ENCODE measurements at places on chromosomes 4 and X.

DNA sequence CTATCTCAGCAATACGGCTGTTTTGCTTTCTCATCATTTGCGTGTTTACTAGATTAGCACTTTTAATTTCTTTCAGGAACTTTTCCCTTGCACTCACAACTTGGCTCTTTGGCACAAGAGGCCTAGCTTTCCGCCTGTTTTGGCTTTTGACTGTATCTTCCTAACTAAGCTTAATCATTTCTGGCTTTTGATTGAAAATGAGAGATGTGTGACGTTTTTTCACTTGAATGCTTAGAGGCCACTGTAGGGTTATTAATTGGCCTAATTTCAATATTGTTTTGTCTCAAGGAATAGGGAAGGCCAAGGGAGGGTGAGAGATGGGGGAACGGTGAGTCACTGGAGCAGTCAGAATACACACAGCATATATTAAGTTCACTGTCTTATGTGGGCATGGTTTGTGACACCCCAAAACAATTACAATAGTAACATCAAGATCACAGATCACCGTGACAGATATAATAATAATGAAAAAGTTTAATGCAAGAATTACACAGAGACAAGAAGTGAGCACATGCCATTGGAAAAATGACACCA, 27.3 kb downstream of the MND1 start:
- no peak for DNase-seq

- no peak for DNase-seq
Observed at GRCh38 chr4:152158225-152158624, 377.7 kb downstream of the FBXW7 start.

DNA sequence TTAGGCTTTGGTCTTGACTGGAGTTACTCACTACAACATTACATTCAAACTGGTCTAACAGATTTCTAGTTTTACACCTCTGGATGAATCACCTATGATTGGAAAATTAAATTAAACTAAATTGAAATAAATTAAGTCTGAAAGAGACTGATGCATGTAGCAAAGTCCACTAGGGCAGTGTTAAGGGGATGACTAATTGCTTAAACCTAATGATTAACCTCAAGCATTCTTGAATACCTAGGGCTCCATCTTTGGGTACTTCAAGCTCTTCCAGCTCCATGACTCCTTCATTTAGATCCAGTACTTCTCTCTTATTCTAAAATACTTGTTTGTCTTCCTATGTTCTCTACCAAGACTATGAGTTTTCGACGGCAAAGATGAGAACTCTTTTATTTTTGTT, 86.8 kb downstream of the SH2D1A start:
- DNase-seq, result no peak

DNA sequence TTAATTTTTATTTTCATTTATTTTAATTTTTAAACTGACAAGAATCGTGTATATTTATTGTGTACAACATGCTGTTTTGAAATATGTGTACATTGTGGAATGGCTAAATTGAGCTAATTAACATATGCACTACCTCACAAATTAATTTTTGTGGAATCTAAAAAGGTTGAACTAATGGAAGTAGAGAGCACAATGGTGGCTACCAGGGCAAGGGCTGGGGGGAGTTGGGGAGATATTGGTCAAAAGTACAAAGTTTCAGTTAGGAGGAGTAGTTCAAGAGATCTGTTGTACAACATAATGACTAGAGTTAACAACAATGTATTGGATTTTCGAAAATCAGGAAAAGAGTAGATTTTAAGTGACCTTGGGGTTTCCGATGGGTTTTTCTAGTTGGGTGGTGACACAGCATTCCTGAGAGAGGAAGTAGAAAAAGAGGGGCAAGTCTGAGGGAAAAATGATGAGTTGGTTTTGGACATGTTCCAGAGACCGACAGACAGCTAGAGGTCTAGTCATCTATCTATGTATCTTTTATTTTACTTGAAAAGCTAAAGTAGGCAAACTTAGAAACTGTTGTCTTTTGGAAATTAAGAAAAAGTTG, 23.2 kb downstream of the APOO start:
- no peak for DNase-seq

DNA sequence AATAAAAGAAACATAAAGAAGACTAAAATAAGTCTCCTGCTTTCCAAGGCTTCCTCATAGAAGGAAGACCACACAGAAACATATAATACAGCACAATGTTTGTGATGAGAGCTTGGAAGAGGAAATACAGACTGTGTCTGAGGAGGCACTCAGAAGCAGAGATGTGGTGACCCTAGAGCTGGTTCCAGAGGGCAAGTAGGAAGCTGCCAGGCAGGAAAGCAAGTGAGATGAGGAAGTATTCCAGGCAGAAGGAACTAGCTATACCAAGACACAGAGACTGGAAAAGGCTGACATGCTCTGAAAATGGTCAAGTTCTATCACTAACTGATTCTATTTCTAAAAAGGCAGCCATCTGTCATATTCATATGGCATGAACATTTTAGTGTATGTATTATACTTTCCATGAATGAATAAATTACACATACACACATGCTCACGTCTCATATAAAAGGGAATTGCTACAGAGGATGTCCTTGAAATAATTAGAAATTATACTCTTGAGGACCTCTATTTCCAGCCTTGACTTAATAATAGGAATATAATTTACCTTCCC, 16.6 kb upstream of the HSFX2 start:
- no peak for DNase-seq

GRCh38 chr4:122932763-122933162, 10.4 kb upstream of the NUDT6 start:
- DNase-seq, result no peak

GRCh38 chrX:105653891-105654290, 168.4 kb upstream of the NRK start:
- no peak for DNase-seq

DNA sequence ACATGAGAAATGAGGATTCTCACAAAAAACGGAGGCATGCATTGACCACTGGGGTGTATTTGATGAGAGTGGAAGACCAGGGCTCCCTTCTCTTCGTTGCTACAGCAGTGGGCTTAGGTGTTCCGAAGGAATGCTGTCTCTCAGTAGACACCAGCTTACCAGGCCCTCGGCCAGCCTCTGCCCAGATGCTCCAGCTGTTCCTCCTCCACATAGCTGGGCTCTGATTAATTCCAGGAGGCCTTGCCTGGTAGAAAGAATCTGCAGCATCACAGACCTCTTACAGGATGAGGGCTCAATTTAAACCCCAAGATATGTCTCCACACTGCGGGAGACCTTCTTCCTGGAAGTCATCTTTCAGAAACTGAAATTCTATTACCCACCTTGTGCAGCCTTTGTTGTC, 346.6 kb upstream of the TENM3 start:
- DNase-seq, result no peak

DNA sequence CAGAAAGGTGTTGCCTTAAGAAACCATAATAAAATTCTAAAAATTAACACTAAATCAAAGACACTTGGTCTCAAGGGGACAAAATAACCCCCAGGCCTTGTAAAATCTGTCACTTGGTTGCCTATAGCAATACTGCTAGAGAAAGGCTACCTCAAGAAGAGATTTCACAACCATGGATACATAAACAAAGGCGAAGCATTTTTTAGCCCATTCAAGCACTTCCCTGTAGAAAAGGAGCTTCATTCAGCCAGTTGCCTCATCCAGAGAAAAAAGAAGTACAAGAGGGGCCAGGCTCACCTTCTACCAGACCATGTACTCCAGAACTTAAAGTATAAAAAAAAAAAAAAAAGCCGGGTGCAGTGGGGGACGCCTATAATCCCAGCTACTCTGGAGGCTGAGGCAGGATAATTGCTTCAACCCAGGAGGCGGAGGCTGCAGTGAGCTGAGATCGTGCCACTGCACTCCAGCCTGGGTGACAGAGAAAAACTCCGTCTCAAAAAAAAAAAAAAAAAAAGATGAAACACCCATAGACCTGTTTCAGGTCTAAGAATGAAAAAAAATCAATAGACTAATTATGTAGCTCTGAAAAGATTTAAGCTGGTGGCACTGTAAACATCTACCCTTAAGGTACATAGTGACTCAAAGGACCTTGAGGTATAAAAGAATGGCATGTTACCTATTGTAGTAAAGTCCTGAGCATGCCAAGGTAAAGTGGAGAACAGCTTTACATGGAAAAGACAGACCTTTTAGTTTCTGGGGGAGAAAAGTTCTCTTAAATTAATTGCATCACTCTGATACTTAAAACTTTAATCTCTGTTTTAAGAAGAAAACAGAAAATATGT, 18.0 kb downstream of the RUFY3 start:
- no peak for DNase-seq

DNA sequence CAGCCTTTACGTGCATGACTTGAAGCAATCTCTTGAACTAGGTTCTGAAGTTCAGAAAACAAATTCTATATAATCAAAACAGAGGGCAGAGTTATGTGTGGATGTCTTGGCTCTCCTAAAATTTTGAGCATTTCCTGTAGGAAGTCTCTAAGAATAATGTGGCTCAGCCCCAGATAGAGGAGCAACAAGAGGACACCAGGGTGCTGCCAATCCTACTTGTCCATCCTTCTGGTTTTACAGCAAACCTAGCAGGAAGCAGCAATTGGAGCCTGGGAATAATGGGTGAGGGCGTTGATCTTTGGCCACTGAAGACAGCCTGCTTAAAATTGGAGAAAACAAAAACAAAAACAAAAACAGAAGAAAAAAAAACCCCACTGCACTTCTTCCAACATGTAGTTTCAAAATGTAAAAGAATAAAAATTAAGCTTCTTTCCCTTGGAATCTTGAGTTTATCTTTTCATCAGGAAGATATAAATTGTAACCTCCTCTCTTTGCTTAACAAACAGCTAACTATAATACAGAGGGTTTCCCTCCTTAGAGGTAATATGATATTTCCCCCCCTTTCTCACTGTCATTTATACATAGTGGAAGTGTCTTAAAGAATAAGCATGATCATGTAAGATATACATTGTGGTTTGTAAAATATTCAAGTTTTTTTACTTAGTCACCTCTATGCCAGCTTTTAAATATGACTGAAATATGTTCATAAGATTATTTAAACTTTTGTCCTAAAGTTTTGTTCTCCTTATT, 130.6 kb downstream of the FBXO8 start:
- no peak for DNase-seq

DNA sequence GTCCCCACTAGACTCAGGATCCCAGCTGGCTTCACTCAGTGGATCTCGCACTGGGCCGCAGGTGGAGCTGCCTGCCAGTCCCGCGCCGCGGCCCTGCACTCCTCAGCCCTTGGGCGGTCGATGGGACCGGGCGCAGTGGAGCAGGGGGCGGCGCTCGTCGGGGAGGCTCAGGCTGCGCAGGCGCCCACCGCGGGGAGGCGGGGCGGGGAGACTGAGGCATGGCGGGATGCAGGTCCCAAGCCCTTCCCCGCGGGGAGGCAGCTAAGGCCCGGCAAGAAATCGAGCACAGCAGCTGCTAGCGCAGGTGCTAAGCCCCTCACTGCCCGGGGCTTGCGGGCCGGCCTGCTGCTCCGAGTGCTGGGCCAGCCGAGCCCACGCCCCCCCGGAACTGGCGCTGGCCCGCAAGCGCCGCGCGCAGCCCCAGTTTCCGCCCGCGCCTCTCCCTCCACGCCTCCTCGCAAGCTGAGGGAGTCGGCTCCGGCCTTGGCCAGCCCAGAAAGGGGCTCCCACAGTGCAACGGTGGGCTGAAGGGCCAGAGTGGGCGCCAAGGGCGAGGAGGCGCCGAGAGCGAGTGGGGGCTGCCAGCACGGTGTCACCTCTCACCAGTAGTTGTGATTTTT, 1038.0 kb downstream of the PCDH19 start:
- DNase-seq, result no peak

DNA sequence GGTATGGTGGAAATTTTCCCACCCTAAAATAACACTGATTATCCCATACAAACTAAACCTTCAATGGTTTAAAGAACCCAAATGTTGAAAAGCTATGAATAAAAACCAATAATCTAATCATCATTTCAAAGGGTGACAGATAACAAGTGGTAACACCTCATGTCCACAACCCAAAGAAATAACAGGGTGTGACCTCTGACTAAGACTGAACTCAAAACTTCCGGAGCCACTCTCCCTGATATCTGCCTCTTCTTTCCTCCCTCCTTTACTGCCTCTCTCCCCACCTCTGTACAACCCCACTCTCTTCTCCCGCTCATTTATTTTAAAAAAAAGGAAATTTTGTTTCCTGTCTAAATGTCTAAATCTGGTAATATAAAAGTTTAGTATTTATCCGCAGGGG, 11.5 kb downstream of the FBXW7 start:
- DNase-seq, result no peak

- no peak for DNase-seq
Observed at GRCh38 chrX:1614927-1615326, at the start of gene ASMT. Gene ASMT, plus strand, starts transcription at chrX:1615059. Its CDS starts 141 bp downstream, at chrX:1615200.

GRCh38 chr4:47839259-47839658, 1.4 kb upstream of the CORIN start:
- DNase-seq, result peak; percentile 7

- no peak for DNase-seq
Observed at GRCh38 chrX:88170553-88170952, 576.5 kb upstream of the CPXCR1 start.

DNA sequence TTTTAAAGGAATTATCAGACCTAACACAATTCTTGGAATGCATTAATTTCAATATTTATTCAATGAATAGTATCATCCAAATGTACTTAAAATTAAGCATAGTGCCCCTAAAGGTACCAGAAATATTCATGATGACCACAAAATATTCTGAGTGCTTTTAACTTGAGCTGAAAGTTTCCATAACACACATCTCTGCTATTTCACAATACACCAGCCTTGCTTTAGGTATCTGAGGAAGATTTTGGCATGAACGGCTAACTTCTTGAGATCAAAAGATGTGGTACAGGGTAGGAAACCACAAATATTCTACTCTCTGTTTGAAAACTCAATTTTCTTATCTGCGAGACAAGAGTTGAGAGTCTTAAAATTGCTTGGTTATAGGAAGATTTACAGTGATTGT, 538.3 kb upstream of the PCDH7 start:
- no peak for DNase-seq

DNA sequence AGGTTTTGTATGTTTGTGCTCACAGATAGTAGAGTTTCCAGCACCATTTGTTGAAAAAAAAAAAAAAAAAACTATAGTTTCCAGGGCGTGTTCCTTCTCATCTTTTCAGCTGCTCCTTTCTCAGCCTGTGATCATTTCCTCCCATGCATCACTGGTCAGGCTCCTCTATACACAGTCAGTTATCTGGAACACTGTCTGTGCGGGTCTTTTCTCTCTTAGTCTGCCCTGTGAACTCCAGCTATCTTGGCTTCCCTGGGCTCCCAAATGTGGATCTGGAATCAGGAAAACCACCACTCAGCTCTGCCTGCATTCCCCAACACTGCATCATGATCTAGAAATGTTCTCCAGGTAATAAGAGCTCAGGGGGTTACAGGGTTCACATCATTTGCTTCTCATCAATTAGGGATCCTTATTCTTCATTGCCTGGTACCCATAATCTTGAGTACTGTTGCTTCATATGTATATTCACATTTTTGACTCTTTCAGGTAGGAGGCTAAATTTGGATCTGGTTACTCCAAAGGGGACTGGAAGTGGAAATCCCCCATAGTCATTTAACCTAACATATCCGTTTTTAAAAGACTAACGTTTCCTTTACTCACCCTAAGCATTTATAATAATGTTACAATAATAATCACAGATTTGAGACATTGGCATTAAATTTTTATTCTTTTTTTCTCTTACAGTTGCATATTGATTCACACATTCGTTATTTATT, 221.8 kb upstream of the KLF3 start:
- no peak for DNase-seq

Data from T-helper 22 cell (primary cell).